CD14-positive monocyte (primary cell): ENCODE measurements at places on chromosomes 4 and X.

GRCh38 chr4:144894573-144894972, 203.4 kb downstream of the ANAPC10 start:
- peak; percentile 56 for DNase-seq

DNA sequence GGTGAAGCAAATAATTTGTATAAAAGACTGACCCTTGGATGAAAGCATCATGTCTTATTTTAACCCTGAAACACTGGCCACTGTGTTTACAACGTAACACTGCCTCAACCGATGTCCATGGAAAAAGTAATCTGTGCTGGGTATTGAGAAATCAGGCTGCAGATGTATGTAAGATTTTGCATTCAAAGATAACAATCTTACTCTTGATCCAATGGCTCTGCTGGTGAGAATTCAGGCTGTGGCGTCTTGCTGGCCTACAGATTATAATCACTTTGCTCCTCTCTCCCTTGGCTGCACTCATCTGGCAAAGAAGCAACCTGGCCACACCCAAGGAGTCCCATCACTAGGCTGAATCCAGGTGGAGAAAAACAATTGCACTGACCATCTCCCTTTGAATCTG, 7.5 kb downstream of the ADGRA3 start:
- DNase-seq: no peak

DNA sequence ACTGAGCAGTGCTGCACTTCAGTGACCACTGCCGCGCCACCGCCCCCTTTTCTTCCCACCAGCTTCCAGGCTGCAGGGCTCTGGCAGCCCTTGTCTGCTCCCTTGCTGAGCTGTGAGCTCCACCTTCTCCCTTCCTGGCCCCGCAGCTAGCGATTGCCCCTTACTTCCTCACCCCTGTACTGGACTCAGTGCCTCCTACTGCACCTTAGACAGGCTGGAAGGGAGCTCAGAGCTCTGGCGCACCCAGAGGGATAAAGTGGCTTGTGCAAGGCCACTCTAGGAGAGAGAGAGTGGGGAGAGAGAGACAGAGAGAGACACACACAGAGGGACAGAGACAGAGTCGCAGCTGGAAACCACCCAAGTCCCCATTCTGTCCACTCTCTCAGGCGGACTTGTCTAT, 6.0 kb downstream of the RASL11B start:
- DNase-seq: no peak

- DNase-seq: no peak
These were observed 455.3 kb downstream of the ACTRT1 start for GRCh38 chrX:127596882-127597281.

GRCh38 chr4:102826890-102827673, at the start of gene UBE2D3:
Gene UBE2D3 (minus strand): TSS chr4:102827551. CDS start chr4:102826508, 1,043 bp downstream.
- DNase-seq: peak; percentile 96

DNA sequence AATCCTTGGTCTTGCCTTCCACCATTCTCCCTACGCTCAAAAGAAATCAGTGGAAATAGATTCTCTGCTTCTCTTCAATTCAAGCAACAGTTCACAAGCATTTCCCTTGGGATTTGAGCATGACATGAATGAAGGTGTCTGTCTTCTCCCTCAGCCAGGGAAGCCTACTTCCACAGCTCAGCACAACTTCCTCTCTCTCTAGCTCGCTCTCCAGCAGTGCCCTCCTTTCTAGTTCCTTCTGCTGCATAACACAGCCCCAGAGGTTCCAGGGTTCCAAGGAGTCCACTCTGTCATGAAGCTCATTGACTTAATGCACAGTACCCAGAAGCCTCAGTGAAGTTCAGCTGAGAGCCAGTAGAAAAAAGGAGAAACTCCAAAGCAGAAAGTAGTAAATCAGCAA, 81.3 kb downstream of the PLS3 start:
- DNase-seq: peak; percentile 1

DNA sequence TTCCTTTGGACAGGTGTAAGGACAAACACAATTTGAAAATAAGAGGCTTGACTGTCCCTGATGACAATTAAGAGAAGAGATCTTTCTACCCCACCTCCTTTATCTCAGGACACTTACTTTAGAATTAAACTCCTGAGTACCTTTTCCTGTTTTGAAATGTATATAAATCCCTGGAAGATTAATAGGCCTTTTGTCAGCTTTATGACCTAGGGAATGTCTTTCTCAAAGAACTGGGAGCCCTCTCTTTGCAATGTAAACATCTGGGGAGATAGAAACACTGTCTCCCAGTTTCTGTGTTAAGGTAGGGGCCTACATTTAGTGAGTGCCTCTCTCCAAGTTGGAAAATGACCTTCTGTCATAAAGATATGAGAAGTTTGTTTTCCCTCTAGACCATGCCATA, 31.7 kb downstream of the AGA start:
- no peak for DNase-seq

DNA sequence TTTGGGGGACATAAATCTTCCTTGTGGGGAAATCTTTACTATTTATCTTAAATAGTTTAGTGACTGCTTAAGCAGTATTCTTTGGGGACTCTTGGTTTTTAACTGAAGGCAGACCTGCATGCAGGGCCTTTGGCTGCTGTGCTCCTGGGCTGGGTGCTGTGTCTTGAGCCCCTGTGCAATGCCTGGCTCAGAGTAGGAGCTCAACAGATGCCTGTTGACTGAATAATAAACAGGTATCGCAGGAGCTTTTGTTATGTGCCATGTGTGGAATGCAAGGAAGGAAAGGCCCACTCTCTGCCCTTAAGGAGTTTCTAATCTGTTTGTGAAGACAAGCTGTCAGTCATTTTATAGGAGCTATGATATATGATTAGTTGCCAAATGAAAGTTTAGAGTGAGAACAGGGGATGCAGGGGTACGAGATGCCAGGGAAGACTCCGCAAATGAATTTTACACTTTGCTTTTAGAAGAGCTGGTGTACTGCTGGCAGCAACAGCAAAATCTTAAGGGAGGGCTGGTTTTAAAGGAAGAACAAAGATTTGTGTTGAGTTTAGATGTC, 6.7 kb downstream of the GAB1 start:
- no peak for DNase-seq

DNA sequence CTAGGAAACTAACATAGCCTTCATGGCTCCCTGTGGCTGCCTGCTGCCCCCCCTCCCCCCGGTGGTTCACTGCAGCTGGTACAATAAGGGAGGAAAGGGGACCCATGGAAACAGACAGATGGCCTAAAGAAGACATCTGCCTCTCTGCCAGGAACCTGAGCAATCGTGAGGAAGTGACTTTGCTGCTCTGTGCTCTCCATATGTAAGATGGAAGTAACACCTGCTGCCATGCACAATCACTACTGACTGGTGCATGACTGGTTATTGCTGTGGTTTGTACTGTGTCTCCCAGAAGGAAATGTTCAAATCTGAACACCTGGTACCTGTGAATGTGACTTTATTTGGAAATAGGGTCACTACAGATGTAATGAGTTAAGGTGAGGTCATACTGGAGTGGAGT, 43.6 kb downstream of the CD99L2 start:
- no peak for DNase-seq

DNA sequence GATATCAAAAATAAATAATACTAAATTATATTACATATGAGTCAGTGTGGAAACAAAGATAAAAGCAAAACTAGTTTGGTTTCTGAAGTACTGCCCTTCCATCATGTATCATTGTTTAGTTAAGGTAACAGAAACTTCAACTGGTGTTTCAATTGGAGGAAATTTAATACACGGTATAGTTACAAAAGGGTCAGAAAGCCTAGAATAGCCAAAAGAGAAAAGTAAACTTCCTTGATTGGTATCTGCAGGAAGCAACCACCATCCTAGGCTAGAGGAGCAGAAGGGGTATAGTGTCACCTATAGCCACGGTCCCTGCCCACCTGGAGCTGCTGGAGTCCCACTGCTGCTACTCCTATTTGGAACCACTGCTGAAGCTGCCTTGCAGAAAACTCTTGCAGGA, 185.6 kb downstream of the SLC7A11 start:
- DNase-seq: no peak

GRCh38 chrX:10893366-10893765, 217.8 kb upstream of the HCCS start:
- DNase-seq: peak; percentile 36

DNA sequence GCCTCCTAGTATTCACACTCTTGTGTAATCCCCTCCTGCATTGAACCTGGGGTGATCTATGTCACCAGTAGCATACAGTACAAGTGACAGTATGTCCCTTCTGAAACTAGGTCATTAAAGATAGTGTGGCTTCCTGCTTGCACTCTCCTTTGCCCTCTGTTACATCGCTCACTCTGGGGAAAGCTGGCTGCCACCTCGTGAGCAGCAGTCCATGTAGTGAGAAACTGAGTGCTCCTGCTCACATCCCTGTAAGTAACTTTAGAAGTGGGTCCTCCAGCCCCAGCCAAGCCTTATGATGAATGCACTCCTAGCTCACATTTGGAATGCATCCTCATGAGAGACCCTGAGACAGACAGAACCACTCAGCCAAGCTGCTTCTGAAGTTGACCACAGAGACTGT, 89.8 kb upstream of the TNIP3 start:
- no peak for DNase-seq

DNA sequence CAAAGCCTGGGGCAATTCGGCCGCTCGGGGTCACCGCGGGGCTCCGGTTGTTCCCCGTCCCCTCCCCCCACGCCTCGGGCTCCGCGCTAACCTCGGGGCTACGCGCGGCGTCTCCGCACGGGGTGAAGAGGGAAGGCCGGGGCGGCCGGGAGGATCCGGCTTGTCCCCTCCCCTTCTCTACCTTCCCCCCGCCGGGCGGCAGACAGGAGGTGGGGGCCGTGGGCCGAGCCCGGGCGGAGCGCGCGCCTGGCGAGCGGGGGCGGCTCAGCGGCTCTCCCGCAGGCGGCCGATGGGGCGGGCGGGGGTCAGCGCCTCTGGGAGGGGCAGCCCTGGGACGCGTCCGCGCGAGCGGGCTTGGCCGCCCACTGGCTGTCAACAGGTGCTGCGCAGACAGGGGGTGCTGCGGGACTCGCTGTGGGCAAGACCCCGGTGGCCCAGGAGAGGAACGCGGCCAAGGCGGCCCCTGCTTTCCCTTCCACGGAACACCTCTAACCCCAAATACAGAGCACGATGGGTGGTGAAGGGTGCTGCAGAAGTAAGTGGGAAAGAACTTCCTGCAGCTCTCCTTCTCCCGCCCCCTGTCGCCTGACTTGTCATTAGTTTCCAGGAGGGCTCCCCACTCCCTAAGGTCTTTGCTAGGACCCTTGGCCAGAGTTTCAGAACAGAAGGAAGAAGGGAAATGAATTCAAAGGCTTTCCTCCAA, at the start of gene PDGFC:
TSS of gene PDGFC (minus strand) at position 124 of the 703 bp plus-strand sequence. CDS start 896 bp downstream, outside the sequence.
- peak; percentile 60 for DNase-seq

GRCh38 chr4:155657169-155657568, 9.5 kb upstream of the GUCY1A1 start:
- no peak for DNase-seq

GRCh38 chr4:7466215-7466614, 31.5 kb upstream of the PSAPL1 start:
- DNase-seq: no peak

DNA sequence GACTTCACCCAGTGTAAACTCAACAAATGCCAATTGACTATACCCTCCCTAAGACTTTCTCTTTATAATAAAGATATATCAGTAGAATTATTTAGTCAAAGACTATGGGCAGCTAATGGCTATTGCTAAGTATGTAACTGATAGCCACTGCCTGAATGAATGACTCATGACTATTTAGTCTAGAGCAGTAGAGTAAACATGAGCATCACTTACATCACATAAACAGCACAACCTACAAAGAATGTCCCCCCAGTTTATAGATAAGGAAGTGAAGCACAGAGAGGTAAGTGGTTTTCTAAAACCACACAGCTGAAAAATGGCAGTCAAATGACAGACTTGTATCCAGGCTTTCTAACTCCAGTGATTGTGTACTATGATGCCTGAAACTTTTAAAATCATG, 507.0 kb downstream of the PPARGC1A start:
- no peak for DNase-seq

GRCh38 chrX:9656871-9657270, 108.8 kb downstream of the GPR143 start:
- no peak for DNase-seq

DNA sequence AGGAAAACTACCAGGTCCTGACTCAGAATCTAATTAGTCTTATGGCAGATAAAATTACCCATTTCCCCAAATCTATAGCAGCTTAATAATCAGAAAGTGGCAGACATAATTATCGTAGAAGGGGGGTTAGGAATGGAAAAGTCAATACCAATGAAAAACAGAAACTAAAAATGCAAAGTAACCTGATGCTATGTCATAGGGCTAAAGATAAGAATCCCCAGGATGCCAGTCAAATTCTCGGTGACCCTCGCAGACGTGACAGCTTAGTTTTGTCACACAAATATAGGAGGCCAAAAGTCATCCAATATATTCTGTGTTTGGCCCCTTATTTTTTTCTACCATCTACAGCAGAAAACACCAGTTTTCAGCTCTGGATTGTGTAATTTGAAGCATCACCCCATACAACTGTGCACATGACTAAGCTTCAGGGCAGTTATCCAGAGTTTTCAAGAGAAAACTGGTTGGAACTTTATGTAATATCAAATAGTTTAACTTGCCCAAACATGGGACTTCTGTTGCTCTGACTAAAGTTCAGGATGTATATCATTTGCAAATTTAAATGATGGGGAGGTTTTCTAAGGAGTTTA, 30.9 kb downstream of the RASSF6 start:
- no peak for DNase-seq

GRCh38 chrX:149643496-149643895, 11.9 kb upstream of the TMEM185A start:
- no peak for DNase-seq

DNA sequence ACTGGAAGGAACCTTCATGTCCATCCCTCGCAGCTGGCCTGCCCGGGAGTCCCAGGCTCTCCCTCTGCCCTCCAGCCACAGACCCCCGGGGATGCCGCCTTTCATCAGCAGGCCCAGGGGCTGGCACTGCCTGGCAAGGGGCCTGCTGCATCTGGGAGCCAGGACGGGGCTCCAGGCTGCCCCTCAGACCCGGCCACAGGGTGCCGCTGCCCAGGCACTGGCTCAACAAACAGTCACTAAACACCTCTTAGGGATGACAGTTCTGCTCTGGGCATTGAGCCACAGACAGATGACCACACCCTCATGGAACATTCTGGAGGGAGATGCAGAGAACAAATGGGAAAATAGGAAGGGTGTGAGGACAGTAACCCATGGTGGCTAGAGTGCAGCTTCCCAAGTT, 109.3 kb downstream of the HMX1 start:
- DNase-seq: no peak

- peak; percentile 95 for DNase-seq
These were observed 34.6 kb upstream of the TBC1D9 start for GRCh38 chr4:140790765-140791164.

GRCh38 chr4:120990246-120990645, 67.7 kb upstream of the PRDM5 start:
- DNase-seq: no peak

DNA sequence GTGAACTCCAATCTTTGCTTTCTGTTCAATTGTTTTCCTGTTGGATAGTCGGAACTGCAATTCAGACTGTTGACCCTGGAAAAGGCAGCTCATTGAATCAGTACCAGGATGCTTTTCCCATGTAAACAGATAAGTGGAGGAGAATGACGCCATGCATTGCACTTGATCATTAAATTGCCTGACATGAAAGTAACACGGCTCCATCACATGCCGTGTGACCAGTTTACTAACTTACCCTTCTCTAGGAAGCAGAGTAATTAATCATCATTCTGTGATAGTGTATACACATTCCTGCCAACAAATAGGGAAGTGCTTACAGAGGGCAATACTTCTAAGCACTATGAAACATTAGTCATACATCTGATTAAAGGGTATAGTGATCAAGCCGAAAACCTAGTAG, 101.4 kb downstream of the PPARGC1A start:
- no peak for DNase-seq

GRCh38 chr4:145347684-145348083, 134.0 kb upstream of the SMAD1 start:
- DNase-seq: no peak
